ENCODE measurements at places on chromosomes 13 and 19.

GRCh38 chr13:43171489-43171888 is 148.1 kb downstream of the DNAJC15 start:
- no peak overlapping the region for H3K4me3 ChIP-seq
- no peak overlapping the region for H3K27ac ChIP-seq
- no peak for DNase-seq
- no peaks in the 10 kb centered on the region for H3K27me3 ChIP-seq
- H3K4me1 ChIP-seq, result no peaks in the 10 kb centered on the region

- no peak overlapping the region for H3K27ac ChIP-seq
- DNase-seq, result no peak
- no peaks in the 10 kb centered on the region for H3K27me3 ChIP-seq
- no peaks in the 10 kb centered on the region for H3K4me1 ChIP-seq
- H3K4me3 ChIP-seq, result no peak overlapping the region
Measured at GRCh38 chr13:23025864-23026608, 154.7 kb upstream of the SGCG start.

- H3K27me3 ChIP-seq, result no peaks in the 10 kb centered on the region
- no peak overlapping the region for H3K4me3 ChIP-seq
- no peaks in the 10 kb centered on the region for H3K36me3 ChIP-seq
- no peak overlapping the region for H3K27ac ChIP-seq
Measured at GRCh38 chr13:113420833-113421600, 32.3 kb downstream of the ADPRHL1 start.

GRCh38 chr19:11191273-11191755 is 6.0 kb downstream of the KANK2 start:
- no peaks in the 10 kb centered on the region for H3K4me1 ChIP-seq
- H3K4me3 ChIP-seq, result no peak overlapping the region
- no peak for DNase-seq

DNA sequence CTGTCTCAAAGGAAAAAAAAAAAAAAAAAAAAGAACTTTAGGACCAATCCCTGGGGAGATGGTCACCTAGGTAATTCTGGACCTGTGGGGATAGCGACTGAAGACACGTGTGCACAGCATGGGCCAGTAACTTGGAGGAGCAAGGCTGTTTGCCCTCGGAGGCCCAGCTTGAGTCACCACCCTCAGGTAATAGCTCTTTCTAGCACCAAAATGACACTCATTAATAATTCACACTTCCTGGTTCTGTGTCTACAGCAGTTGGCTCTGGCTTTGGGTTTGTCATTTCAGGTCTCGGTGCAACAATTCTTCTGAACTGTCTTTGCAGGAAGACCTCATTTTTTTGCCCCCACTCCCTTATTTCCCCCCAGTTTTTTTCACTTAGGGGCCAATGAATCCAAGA is 3.9 kb upstream of the ATP11A start:
- H3K36me3 ChIP-seq, result no peaks in the 10 kb centered on the region
- no peaks in the 10 kb centered on the region for H3K4me1 ChIP-seq
- H3K27ac ChIP-seq, result no peak overlapping the region
- H3K4me3 ChIP-seq, result no peak overlapping the region
- peak; percentile 7 for DNase-seq
- no peaks in the 10 kb centered on the region for H3K27me3 ChIP-seq

- H3K4me3 ChIP-seq, result peak overlapping the region; percentile 65
- no peaks in the 10 kb centered on the region for H3K4me1 ChIP-seq
- peaks cover 2% of the 10 kb centered on the region for H3K36me3 ChIP-seq
- no peaks in the 10 kb centered on the region for H3K27me3 ChIP-seq
- peak; percentile 87 for DNase-seq
Measured at GRCh38 chr19:9914315-9915207, 21.8 kb downstream of the OLFM2 start.

DNA sequence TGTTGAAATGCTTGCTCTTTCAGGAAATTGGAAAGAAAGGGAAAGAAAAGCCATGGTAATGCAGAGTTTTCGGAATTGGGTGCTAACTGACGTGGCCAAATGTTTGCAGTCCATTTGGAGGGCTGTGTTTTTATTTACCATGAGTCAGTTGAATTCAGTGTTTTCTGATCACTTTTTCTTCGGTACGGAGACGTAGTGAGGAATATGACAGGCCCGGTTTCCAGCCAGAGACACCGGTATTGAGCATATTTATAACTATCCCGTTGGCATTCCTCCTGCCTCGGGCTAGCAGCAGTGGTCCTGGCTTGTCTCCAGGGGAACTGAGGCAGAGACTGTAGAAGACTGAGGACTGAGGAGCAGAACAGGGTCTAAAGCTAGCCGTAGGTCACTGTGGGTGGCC is 1.0 kb downstream of the CDC16 start:
- DNase-seq, result no peak
- peaks cover 2% of the 10 kb centered on the region for H3K4me1 ChIP-seq
- no peaks in the 10 kb centered on the region for H3K27me3 ChIP-seq
- no peak overlapping the region for H3K27ac ChIP-seq
- H3K4me3 ChIP-seq, result peak overlapping the region; percentile 91

DNA sequence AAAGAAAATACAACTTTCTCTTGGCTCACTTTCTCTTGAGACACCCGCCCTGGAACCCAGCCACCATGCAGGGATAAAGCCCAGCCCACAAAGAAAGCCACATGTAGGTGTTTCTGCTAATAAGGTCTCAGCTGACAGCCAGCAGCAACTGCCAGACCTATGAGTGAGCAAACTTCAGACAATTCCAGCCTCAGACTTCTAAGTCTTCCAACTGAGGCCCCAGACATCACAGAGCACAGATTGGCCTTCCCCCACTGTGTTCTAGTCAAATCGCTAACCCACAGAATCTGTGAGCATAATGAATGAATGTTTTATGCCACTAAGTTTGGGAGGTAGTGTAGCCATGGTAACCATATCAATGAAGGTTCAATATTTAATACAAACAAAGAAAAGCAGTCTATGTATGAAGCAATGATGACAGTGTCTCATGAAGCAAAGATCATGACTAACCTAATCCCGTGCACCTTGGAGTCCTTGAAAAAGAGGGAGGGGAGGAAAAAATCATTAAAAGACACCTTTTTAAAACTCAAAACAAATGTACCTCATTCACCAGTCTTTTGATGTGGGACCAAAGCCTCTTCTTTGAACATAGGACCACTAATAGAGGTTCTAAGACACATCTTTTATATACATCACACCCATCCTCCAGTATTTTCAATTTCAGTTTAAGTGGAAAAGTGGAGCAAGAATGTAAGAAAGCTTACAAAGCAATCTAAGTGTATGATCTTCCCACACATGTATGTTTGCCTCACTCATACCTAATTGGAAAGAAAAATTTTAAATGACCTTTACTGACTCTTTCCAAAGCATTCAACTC is 6.2 kb downstream of the MRPS31 start:
- no peaks in the 10 kb centered on the region for H3K27me3 ChIP-seq
- no peak for DNase-seq
- no peak overlapping the region for H3K4me3 ChIP-seq
- H3K4me1 ChIP-seq, result no peaks in the 10 kb centered on the region
- no peak overlapping the region for H3K27ac ChIP-seq

GRCh38 chr19:18415178-18415867 is 3.9 kb upstream of the SSBP4 start:
- H3K4me1 ChIP-seq, result peaks cover 4% of the 10 kb centered on the region
- H3K27ac ChIP-seq, result no peak overlapping the region
- no peaks in the 10 kb centered on the region for H3K36me3 ChIP-seq
- H3K4me3 ChIP-seq, result peak overlapping the region; percentile 84
- DNase-seq, result peak; percentile 28

- no peaks in the 10 kb centered on the region for H3K4me1 ChIP-seq
- H3K27me3 ChIP-seq, result no peaks in the 10 kb centered on the region
- no peak overlapping the region for H3K27ac ChIP-seq
- peak overlapping the region; percentile 23 for H3K4me3 ChIP-seq
- no peaks in the 10 kb centered on the region for H3K36me3 ChIP-seq
Measured at GRCh38 chr19:1291761-1292418, 6.2 kb downstream of the EFNA2 start.

DNA sequence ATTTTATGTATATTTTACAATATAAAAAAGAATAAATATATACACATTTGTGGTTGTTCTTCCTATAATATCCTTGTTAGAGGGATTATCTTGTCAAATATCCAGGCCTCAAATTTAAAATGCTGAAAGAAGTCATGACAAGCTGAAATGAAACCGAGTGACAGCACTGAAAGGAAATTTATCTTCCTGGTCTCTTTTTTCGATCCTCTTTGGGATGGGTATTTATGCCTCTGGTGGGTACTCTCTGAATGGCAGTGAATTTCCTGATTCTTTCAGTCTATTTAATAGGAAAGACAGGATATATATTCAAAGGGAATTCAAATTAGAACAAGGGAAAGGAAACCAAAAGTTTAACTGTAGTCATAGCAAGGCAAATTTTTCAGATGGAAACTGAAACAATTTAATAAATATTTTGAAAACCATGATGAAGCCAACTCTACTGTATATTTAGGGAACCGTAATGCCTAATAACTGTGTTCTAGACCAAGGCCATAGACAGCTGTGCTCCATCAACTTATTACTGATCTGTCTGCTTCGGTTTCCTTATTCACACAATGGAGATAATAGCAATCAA is 97.9 kb downstream of the DLEU7 start:
- no peak for DNase-seq
- H3K36me3 ChIP-seq, result no peaks in the 10 kb centered on the region
- no peaks in the 10 kb centered on the region for H3K27me3 ChIP-seq
- H3K4me1 ChIP-seq, result no peaks in the 10 kb centered on the region
- no peak overlapping the region for H3K4me3 ChIP-seq
- H3K27ac ChIP-seq, result no peak overlapping the region

- H3K27me3 ChIP-seq, result no peaks in the 10 kb centered on the region
- no peaks in the 10 kb centered on the region for H3K4me1 ChIP-seq
- peaks cover 66% of the 10 kb centered on the region for H3K36me3 ChIP-seq
- no peak overlapping the region for H3K4me3 ChIP-seq
- no peak for DNase-seq
Measured at GRCh38 chr19:17165715-17166114, 49.4 kb upstream of the USE1 start.

DNA sequence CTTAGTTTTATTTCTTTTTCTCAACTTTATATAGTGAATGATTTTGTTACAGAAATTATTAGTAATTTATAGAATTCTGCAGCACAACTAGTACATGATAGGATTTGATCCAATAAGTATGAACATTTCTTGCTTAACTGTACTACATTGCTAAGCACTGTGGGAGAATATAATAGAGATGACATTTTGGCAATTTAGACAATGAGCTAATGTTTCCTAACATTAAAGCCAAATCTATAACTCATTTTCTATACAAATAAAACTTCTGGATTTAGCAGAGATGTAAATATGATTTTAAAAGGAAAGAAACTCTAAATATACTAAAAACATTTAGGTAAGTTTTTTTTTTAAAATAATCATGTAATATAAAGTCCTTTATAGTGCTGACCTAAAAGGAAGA is 87.3 kb downstream of the FNDC3A start:
- no peak for DNase-seq
- H3K36me3 ChIP-seq, result peaks cover 11% of the 10 kb centered on the region
- H3K4me1 ChIP-seq, result no peaks in the 10 kb centered on the region
- no peak overlapping the region for H3K4me3 ChIP-seq

GRCh38 chr13:97544031-97544765 is 110.2 kb downstream of the RAP2A start:
- H3K36me3 ChIP-seq, result 0 out of 2 replicates have a peak, but pooled peaks cover 3% of the 10 kb centered on the region
- H3K27me3 ChIP-seq, result no peaks in the 10 kb centered on the region
- no peak overlapping the region for H3K4me3 ChIP-seq
- H3K27ac ChIP-seq, result no peak overlapping the region

DNA sequence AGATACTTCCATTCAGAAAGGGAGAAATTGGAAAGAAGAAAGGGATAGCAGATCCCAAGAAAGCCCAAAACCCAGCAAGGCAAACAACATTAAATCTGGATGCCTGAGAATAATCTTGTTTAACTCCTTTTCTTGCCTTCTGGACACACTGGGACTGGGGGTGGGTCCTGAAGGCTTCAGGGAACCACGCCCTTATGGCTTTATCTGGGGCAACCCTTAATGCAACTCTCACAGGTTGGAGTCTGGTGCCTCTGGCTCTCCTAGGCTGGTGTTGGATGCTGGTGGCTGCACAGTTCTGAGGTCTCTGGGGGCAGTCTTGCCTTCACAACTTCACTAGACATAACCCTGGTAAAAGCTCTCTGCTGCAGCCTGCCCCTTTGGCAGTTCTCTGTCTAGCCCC is 27.9 kb downstream of the PAN3 start:
- H3K27me3 ChIP-seq, result no peaks in the 10 kb centered on the region
- no peak for DNase-seq
- H3K27ac ChIP-seq, result no peak overlapping the region
- H3K4me3 ChIP-seq, result no peak overlapping the region
- H3K36me3 ChIP-seq, result peaks cover 8% of the 10 kb centered on the region

DNA sequence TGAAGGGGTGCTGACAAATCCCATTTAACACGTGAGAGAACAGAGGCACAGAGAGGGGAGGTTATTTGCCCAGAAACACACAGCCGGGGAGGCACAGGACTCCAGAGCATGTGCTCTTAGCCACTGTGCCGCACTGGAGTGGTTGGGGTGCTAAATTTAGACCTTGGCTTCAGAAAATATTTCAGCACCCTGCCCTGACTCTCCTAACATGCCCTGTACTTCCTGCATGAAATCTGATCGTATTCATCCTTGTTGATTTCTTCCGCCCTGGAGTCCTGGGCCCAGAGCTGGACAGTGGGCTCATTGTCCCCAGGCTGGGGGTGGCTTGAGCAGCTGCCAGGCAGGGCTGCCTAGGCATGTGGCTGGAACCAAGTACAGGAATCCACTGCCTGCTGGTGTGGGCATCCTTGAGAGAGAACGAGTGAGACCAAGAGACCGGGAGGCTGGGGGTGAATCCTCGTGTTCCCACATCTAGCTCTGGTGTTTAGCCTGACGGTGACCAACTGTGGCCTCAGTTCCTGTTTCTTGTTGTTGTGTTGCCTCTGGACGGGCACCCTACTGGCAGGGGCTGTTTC is 5.3 kb downstream of the SLC27A1 start:
- no peaks in the 10 kb centered on the region for H3K4me1 ChIP-seq
- no peaks in the 10 kb centered on the region for H3K36me3 ChIP-seq
- no peak for DNase-seq

- no peak overlapping the region for H3K4me3 ChIP-seq
- no peaks in the 10 kb centered on the region for H3K36me3 ChIP-seq
- no peaks in the 10 kb centered on the region for H3K27me3 ChIP-seq
- no peak for DNase-seq
- H3K4me1 ChIP-seq, result no peaks in the 10 kb centered on the region
Measured at GRCh38 chr13:30147421-30147820, 159.9 kb downstream of the KATNAL1 start.

DNA sequence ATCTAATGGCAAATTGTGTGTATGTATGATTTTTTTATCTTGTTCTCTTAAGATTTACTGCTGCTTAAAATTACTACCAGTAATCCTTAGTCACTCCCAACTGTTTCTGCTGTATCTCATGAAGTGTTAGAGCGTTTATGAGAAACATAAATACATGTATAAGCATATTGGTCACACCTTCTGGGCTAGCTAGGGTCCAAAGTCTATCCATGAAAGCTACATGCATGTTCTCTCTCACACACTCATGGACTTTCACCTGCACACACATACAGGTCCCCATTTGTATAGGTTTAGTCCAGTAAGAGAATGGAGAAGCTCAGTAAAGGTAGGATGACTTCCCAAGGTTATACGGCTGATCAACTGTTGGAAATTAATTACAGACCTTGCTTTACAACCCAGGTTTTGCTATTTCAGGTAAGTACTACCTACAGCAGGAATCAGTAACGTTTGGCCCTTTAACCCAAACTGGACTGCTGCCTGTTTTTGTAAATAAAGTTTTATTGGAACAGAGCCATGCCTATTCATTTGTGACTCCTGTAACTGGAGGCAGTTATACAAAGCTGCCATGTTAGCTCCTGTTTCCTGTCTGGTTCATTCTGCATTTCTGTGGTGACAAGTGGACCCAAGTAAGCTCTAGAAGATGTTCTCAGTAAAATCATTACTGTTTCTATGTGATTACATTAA is 15.3 kb downstream of the METTL21C start:
- no peak overlapping the region for H3K4me3 ChIP-seq
- H3K27ac ChIP-seq, result no peak overlapping the region
- H3K27me3 ChIP-seq, result no peaks in the 10 kb centered on the region
- DNase-seq, result no peak
- no peaks in the 10 kb centered on the region for H3K4me1 ChIP-seq

All from H9 (cell line).